NCI-H2081 treated with DMSO at 0.1 percent for 48 hours (cell line): ENCODE measurements at places on chromosomes 2 and 18.
A peak's percentile ranks its signal among the peaks of the same experiment; 100 is the strongest.

DNA sequence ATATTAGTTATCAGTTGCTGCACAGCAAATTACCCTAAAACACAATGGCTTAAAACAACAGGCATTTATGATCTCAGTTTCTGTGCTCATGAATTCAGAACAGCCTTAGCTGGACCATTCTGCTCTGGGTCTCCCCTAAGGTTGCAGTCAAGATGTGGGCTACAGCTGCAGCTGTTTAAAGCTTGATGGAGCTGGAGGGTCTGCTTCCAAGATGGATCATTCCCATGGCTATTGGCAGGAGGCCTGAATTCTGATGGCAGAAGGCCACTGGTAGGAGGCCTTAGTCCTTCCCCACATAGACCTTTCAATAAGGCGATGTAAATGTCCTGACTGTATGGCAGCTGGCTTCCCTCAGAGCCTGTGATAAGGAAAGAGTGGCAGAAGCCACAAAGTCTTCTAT is 118.6 kb upstream of the SERPINE2 start:
- DNase-seq, result no peak

DNA sequence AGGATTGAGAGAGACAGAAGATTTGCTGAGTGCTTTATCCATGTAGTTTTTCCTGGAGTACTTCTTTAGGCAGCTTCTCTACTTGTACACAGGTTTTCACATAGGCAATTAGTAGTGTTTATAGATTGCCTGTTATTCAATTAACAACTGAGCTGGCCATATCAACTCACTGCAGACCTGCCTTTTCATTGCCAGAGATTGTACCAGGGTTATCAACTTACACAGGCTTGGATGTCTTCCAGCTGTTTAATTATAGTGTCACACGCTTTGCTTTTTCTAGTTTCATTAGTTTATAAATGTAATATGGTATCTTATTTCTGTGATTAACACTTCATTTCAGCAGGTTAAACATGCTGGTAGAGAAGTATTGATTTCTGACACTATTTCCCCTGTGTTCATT is 125.9 kb downstream of the GPD2 start:
- DNase-seq, result peak; percentile 52

- no peak for DNase-seq
Measured at GRCh38 chr18:26448714-26449159, 99.6 kb downstream of the KCTD1 start.

DNA sequence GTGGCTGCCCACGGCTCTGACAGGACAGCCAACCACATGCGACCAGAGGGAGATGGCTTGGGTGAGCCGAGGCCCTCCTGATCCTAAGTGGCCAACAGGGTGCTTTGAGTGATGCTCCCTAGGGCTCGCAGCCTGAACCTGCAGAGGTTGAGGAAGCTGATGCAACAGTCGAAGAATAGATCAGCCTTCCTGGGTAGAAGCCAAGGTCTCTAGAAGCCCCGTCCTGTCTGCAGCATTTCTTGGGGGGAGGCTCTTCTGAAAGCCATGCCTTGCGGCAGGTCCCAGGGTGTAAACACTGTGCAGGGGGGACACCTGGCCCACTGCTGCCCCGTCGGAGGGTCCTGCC is 136.4 kb downstream of the HDAC4 start:
- no peak for DNase-seq

DNA sequence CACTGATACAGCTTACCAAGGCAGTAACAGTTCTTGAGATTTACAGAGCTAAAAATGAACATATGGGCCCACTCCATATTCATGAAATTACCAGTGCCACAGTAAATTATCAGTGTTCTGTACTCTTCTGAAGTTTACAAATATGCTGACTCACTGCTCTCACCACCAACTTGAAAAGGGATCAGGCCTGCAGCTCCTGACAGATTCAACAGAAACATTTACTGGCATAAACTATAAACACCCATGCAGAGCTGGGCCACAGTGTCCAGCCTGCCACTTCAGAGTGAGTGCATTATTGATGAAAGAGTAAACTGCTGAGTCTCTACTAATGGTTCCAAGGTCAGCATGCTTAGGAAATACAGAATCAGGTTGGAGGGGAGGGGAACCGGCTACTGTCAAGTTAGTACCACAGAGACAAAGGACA is 83.1 kb downstream of the FARSB start:
- no peak for DNase-seq

GRCh38 chr2:208820014-208820688 is 413.6 kb downstream of the PTH2R start:
- DNase-seq, result peak; percentile 19

DNA sequence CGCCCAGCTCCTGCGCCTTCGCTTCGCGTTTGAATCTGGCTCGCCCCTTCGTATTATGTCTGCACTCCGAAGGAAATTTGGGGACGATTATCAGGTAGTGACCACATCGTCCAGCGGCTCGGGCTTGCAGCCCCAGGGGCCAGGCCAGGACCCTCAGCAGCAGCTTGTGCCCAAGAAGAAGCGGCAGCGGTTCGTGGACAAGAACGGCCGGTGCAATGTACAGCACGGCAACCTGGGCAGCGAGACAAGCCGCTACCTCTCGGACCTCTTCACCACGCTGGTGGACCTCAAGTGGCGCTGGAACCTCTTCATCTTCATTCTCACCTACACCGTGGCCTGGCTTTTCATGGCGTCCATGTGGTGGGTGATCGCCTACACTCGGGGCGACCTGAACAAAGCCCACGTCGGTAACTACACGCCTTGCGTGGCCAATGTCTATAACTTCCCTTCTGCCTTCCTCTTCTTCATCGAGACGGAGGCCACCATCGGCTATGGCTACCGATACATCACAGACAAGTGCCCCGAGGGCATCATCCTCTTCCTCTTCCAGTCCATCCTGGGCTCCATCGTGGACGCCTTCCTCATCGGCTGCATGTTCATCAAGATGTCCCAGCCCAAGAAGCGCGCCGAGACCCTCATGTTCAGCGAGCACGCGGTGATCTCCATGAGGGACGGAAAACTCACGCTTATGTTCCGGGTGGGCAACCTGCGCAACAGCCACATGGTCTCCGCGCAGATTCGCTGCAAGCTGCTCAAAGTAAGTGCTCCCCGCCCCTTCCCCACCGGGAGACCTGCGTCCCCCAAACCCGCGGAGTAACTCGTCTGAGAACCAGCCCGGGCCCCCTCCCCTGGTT is 453 bp downstream of the KCNJ3 start:
- DNase-seq, result no peak

DNA sequence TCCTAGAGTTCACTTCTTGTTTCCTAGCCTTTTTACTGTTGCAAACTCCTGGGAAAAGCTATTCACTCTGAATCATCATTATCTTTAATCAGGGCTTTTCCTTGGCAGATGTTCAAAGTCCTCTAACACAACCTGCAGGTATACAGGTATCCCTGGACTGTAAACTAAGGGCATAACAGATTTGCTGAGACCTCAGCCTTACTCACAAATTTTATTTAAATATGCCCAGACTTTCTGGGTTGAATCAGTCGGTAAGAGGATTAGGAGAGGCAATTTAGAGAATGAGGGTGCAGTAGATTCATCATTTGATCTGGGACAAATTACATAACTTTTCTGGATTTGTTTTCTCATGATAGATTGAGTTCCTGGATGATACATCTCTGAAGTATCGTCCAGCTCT is 217.8 kb upstream of the STON1 start:
- DNase-seq, result no peak

DNA sequence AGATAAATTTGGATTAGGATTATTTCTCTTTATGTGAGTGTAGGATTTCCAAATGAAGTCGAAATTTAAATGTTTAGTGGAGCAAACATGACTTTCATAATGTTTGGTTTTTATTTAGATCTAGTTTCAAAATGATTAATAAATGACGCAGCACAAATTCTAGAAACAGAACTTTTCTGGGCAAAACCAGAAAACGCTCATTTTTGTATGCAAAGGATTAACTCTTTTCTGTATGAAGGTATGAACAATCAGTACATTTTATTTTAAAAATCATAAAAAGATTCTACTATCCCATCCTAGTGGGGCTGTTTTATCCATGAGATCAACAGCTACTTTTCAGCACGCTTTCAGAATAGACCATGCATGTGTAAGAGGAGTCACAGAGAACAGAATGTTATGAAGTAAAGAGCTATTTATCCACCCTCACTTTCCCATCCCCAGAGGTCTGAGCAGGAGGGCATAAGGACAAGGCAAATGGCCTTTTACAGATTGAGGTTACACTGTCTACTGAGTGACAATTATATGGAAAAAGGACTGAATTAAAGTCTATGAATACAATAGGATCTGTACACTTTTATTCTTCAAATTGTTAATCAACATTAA is 270.8 kb downstream of the ZEB2 start:
- no peak for DNase-seq

DNA sequence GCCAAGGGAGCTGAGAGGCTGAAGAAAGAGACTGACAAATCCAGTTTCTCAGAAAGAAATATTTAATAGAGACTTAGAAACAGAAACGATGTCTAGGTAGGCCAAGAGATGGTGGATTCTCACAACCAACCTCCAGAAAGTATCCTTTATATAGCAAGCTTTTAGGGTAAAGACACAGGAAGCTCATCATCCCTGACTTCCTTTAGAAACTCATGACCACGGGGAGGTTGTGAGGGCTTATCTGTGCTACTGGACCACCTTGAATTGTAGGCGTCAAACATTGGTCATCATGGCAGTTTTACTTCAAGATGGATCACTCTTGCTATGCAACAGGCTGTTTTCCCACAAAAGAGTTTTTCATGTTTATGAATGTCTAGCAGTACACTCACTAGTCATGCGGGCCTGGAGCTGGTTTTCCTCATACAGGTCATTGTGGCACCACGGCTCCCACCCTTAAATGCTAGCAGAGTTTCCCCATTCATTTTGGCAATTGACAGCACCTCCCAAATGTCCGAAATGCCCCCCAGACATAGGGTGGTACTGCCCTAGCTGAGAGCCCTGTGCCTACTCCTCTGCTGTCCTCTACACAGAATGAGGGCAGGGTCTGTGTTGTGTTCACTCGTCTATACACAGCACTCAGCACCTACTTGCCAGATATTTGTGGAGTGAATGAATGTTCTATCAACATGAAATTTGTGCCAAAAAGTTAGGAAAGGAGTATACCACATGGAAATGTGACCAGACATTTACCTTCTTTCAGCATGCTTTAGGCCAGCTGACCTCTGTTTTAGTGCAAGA is 89.0 kb downstream of the TMEM247 start:
- DNase-seq, result no peak

DNA sequence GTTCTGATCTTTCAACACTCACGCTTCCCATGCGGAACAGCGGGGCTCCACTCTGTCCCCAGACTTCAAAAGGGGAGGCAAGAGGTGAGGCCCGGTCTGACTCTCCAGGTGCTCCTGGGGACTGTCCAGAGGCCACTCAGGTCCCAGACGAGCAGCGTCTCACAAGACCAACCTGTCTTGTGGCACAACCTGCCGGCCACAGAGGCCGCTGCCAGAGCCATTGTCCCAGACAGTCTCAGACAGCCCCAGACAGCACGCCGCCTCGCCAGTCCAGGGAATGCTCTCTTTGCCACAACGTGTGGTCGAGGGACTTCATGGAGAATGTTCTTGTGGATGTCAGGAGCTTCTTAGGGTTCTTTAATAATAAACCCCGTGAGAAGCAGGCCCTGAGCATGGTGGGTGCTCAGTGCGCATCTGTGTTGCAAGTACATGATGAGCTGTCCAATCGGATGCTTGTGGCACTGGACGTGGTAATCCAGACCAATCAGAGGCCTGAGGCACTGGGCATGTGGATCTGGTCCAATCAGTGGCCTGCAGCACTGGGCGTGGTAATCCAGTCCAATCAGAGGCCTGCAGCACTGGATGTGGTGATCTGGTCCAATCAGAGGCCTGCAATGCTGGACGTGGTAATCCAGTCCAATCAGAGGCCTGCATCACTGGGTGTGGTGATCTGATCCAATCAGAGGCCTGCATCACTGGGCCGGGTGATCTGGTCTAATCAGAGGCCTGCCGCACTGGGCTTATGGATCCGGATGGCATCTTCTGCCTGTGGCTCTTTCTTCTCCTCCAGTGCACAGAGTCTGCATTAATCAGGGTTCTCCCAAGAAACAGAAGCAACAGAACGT is 76.4 kb downstream of the TMEM18 start:
- DNase-seq, result no peak

DNA sequence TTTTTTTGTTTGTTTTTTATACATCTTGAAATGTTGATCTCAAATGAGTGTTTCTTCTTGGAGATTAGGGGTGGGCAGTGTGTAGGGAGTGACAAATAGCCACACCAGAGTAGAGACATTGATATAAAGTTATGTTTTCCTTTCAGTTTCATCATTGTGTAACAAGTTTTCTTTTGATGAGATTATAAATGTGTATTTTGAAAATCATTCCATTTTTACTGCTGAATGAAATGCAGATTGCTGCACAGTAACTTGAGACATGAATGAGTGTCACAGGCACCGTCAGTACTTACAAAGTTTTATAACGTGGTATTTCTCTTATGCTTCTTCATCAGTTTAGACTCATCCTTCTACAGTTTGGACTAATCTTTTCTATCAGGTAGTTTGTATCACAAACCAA is 370 bp downstream of the MEP1B start:
- DNase-seq, result no peak

- no peak for DNase-seq
Measured at GRCh38 chr2:208619993-208620392, 213.4 kb downstream of the PTH2R start.

- no peak for DNase-seq
Measured at GRCh38 chr2:136375017-136375901, 257.3 kb upstream of the CXCR4 start.

GRCh38 chr2:180003073-180003472 is 4.0 kb downstream of the CWC22 start:
- no peak for DNase-seq

- DNase-seq, result no peak
Measured at GRCh38 chr18:74113711-74114110, 33.9 kb downstream of the FBXO15 start.

DNA sequence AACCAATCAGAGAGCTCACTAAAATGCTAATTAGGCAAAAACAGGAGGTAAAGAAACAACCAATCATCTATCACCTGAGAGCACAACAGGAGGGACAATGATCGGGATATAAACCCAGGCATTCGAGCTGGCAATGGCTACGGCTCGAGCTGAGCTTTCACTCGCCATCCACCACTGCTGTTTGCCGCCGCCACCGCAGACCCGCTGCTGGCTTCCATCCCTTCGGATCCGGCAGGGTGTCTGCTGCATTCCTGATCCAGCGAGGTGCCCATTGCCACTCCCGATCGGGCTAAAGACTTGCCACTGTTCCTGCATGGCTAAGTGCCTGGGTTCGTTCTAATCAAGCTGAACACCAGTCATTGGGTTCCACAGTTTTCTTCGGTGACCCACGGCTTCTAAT is 236.7 kb upstream of the DLGAP1 start:
- no peak for DNase-seq

DNA sequence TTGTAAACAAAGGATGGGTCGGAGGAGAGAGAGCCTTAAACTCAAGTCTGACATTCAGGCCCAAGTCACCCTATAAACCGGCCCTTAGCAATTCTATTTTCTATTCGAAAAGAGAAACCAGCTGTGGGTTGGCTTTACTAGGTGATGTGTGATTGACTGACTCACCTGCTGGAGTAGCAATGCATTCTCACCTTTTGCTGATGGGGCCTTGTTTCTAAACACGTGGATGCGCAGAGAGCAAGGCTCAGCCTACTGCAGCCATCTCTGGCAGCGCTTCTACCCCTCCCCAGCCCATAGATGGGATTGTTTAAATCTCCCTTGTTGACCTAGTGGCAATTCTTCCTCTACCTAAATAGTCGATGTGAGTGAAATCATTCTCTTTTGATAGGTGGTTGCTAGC is 138.5 kb downstream of the MEIS1 start:
- DNase-seq, result peak; percentile 44

GRCh38 chr2:147488472-147488871 is 356.4 kb upstream of the ACVR2A start:
- DNase-seq, result no peak

GRCh38 chr2:139083121-139083520 is 302.9 kb upstream of the NXPH2 start:
- DNase-seq, result no peak
